ENCODE measurements at places on chromosomes 5 and 9. TPM values are rescaled to one million over a fixed set of nuclear protein-coding genes. Genes with fewer than 3 reads are reported as not detected.

DNA sequence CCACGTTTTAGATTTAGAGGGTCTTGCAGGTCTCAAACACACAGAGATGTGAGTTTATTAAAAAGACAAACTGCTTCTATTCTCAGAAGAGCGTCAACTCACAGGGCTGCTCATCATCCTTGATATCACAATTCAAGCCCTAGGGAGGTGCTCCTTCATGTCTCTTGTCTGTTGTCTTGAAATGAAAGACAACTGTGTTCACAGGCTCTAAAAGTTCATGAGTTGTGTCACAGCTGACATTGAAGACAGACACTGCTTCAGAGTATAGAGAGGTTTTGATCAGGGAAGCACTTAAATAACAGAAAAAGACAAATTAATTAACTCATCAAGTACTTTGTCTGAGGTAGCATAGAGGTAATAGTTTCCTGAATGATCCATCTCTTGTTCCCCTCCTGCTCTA, 1917.6 kb upstream of the WWC1 start:
- DNase-seq, result no peak

DNA sequence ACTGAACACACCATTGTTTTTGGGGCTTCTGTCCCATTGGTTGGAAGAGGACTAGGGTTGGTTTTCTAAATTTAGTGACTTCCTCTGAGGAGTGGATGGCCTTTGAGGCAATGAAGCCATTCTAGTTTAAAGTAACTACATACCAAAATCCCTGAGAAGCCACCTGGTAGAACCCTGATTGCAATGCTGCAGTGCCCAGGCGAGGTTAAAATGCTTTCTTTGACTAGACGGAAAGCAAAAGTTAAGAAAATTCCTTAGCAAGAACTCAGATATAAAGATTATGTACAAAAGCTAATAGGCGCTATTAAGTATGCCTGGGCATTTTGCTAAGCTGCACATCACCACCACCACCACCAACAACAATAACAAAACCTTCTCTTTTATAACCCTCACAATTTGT, 20.6 kb downstream of the GLRX start:
- no peak for DNase-seq

- DNase-seq, result peak; percentile 40
Measured at GRCh38 chr5:139710319-139711066, 62.3 kb downstream of the CXXC5 start.

DNA sequence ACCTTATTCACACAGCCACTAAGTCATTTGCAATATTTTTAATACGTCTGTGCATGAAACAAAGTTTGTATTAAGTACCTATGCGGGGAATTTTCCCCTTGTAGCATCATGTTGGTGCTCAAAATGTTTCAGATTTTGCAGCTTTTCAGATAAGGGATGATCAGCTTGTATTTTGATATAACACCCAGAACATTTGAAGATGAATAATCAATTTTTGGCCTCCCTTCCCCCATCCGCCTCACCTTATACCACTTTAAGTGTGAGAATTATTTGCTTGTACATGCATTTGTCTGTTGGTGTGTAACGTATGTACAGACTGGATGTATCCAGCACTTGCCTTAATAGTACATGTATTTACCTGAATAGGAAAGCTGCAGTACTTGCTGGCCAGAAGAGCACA, 1.7 kb downstream of the JAK2 start:
- DNase-seq, result no peak

- DNase-seq, result no peak
Measured at GRCh38 chr5:95084757-95085156, 200.1 kb downstream of the MCTP1 start.

- no peak for DNase-seq
Measured at GRCh38 chr9:131024978-131025868, 16.2 kb downstream of the LAMC3 start.

GRCh38 chr9:92749934-92750315, 14.7 kb downstream of the BICD2 start:
- no peak for DNase-seq

DNA sequence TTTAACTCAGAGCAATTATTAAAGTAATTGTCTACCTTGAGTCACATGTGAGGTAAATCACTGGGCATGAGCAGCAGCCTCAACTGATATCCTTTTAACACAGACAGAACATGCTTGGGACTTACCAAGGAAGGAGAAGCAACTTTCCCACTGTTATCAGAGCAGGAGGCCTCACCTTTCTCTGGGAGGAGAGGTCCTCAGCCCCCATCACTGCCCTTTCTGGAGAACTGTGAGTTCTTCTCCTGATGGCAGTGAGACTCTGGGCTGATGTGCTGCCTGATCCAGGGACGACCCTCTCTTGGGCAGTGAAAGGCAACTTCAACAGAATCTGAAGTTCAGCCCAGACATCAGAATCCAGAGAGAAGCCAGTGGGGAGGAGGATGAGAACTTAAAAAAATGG, 343.4 kb upstream of the IRX1 start:
- no peak for DNase-seq

- DNase-seq, result no peak
Measured at GRCh38 chr5:66932457-66932856, 264.1 kb downstream of the CD180 start.

GRCh38 chr9:16673171-16673570, 197.3 kb downstream of the BNC2 start:
- no peak for DNase-seq

GRCh38 chr5:179397516-179397915, 52.3 kb upstream of the ADAMTS2 start:
- DNase-seq, result no peak

DNA sequence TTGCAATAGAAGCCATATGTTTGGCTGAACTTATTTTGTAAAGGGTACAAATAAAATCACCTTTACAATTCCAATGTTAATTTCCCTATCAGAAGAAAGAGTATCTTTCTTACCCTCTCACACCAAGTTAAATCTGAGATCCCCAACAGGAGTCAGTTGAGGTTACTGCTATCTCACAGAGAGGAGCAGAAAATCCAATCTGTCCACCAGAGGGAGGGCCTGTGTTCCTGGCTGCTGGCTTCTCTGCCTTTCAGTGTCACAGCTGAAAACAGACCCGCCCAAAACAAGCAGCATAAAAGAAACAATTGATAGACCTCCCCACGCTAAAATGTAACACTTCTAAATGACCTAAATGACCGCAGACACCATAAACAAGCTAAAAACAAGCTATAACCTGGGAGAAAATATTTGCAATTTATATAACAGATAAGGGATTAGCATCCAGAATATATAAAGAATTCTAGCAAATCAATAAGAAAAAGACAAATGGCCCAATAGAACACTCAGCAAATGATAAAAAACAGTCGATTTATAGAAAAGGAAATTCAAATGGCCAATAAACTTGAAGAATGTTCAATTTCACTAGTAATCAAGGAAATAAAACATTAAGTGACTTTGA, 24.5 kb upstream of the MVB12B start:
- DNase-seq, result peak; percentile 51

DNA sequence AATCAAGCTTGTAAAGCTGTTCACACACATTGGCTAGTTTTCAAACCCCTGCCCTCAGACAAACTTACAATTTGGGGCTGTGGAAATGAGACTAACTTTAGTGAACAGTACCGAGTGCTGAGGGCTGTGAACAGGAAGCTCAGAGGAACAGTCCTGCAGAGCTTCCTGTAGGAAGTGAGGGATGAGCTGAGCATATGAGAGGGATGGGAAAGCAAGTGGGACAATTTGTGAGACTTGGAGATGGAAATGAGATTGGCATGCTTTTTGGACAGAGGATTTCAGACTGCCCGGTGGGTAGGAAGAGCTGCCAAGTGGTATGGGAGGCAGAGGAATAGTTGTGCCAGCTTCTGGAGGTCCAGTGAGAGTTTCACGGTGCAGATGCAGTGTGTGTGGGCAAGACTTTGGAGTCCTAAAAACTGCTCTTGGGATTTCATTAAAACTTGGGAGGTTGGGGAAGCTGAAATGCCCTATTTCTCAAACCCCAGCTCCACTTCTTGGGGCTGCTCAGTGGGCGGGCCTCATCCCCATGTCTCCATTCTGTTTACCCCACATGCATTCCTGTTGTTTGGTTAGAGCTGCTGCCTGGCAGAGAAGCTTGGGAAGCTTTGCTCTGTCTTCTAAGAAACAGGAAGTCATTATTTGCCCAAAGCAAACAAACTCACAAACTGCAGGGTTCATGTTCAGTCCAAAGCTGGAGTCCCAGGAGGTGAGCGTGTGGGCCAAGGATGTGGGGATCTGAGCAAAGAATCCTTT, 267.5 kb downstream of the ZSWIM6 start:
- DNase-seq, result peak; percentile 92

- DNase-seq, result no peak
Measured at GRCh38 chr5:159184236-159184635, 25.1 kb downstream of the RNF145 start.

- no peak for DNase-seq
Measured at GRCh38 chr9:130327781-130328348, 62.3 kb downstream of the HMCN2 start.

- no peak for DNase-seq
Measured at GRCh38 chr9:114910541-114910940, 19.9 kb downstream of the TNFSF8 start.

GRCh38 chr9:17216646-17217045, 81.8 kb downstream of the CNTLN start:
- no peak for DNase-seq

GRCh38 chr9:121185774-121186403, 15.8 kb downstream of the RAB14 start:
- no peak for DNase-seq

GRCh38 chr9:94065535-94065961, 18.7 kb upstream of the PTPDC1 start:
- DNase-seq, result peak; percentile 59

DNA sequence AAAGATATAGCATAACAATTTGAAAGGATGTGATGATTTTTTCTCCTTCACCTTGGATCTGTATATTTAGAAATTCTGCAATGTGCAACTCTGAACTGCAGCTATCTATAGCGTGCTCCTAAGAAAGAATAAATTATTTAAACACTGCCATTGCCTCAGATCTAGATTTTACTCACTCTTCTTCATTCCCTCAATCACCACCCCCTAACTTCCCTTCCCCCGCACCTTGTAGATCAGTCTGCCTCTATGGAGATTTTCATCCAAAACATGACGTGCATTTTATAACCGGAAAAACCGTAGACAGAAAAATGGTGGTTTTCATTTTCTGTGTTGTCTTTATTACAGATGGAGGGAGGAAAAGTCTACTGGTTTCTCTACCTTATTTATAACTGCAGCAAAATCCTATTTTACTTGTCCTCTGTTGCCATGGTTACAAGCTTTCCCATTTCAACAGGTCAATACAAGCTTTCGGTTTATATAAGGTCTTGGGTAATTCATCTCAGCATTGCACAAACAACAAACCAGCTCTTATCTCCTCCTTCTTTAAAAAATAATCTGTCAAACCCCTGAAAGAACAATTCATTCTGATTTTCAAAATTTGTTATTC, 480.0 kb downstream of the TAF11L14 start:
- DNase-seq, result no peak

- DNase-seq, result peak; percentile 6
Measured at GRCh38 chr9:115267790-115268189, 149.8 kb upstream of the TNC start.

DNA sequence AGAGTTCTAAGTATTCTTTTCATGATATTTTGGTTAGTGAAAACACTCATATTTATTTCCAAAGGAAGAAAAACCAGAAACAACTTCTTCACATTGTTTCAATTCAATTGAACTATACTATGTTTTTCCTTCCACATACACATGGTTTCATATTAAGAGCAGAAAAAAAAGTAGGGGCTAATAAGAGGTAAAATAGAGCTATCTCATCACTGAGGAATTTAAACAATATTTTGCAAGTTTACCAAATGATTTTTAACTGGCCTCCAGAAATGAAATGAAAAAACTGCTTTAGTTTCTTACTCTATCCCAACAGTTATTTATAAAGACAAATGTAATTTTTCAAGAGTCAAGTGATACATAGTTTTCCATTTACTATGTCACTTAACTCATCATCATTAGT, 233.5 kb downstream of the RFX3 start:
- no peak for DNase-seq

DNA sequence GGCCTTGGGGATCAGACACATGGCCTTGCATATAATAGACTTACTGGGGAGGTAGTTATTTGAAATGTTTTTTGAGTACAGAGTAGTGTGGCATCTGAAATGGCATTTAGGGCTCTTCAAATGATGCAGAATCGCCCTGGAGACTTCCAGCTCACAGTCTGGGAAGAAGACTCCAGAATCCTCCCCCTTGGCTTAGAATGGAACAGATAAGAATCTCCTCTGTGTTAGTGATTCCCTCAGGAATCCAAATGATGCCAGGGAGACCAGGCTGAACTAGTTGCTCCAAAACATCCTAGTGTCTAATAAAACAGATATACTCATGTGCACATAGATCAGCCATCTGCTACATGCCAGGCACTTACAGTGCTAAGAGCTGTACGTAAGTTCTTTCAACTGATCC, 38.6 kb upstream of the SMC5 start:
- DNase-seq, result no peak

- no peak for DNase-seq
Measured at GRCh38 chr5:77024490-77024889, 5.7 kb upstream of the AGGF1 start.

DNA sequence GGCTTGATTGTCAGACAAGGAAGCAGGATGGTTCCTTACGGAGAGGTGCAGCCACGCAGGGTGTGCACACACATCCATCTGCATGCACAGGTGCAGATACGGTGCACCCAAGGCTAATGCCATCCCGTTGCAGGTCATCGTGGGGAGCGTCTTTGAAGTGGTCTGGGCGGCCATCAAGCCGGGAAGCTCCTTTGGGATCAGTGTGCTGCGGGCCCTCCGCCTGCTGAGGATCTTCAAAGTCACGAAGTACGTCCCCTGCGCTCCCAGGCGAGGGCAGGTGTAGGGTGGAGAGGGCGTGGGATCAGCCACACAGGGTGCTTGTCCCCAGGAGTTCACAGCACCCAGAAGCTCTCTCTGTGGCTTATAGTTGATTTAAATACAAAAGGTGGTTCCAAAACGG, 106.4 kb downstream of the CACNA1B start:
- DNase-seq, result no peak

- no peak for DNase-seq
Measured at GRCh38 chr5:14850419-14851049, 21.0 kb downstream of the ANKH start.

DNA sequence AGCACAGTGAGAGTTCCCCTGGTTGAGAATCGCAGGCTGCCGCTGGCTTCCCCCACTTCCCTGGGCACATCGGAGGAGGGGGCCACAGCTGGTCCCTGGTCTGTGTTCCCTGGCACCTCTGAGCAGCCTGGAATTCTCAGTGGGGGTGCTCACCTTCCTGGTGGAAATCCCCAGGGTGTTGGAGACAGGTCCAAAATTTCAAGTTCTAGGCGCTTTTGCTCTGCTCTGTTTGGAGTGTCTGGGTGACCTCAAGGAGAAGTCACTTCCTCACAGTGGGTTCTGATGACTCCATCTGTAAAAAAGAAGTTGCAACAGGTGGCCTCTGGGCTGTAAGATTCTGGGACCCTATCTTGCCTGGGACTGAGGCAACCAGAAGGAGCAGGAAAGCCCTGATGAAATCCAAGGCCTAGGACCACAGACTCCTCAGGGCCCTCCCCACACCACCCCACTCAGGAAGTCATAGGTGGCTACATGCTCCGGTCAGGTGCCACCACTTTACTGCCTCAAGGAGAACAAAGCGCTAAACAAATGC, at the start of gene TRAF1:
Gene TRAF1 (minus strand): TSS at position 400 of the 532 bp plus-strand sequence. CDS start 721 bp downstream, outside the sequence.
- DNase-seq, result no peak

Gene SUSD3
- total RNA-seq, result not detected

Gene NELFB
- 33.0 TPM for total RNA-seq

Gene DMRT3
- not detected for total RNA-seq

Gene LHX3
- not detected for total RNA-seq

Gene ALDOB
- not detected for total RNA-seq

Gene PCDHGA7
- total RNA-seq, result 0.29 TPM

Gene ARL14EPL
- total RNA-seq, result not detected

Gene PCDHGB4
- total RNA-seq, result 0.21 TPM

All from H4 (cell line).